ENCODE measurements at places on chromosomes 3 and 15. TPM values are rescaled to one million over a fixed set of nuclear protein-coding genes. Genes with fewer than 3 reads are reported as not detected.

- H3K27ac ChIP-seq, result peak overlapping the region; percentile 61
- no peak overlapping the region for H3K4me3 ChIP-seq
- no peaks in the 10 kb centered on the region for H3K27me3 ChIP-seq
- H3K4me1 ChIP-seq, result peaks cover 19% of the 10 kb centered on the region
These were observed 8.9 kb downstream of the PRKCD start for GRCh38 chr3:53169832-53170324.

DNA sequence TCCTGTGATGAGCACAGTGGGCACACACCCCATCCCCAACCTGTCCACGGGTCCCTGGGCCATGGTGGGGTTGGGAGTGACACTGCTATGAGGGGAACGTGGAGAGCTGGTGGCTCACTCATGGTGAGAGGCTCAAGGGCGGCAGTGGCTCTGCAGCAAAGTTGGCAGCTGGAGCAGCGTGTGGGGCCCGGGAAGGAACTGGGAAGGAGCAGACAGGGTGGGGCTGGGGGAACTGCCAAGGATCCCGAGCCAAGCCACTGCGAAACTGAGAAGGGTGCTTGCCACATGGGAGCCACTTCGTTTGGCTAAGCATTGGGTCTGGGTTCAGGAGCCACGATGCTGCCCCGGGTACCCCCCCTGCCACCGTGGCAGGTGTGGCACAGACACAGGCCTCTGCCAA, 80.1 kb downstream of the SNRK start:
- H3K36me3 ChIP-seq, result no peaks in the 10 kb centered on the region
- H3K4me3 ChIP-seq, result no peak overlapping the region
- no peak overlapping the region for H3K27ac ChIP-seq
- H3K4me1 ChIP-seq, result no peaks in the 10 kb centered on the region

GRCh38 chr15:29050870-29051269, 165.1 kb downstream of the APBA2 start:
- H3K27me3 ChIP-seq, result no peaks in the 10 kb centered on the region
- H3K4me3 ChIP-seq, result no peak overlapping the region
- no peaks in the 10 kb centered on the region for H3K4me1 ChIP-seq

GRCh38 chr15:68384451-68385239, 47.3 kb downstream of the ITGA11 start:
- H3K27ac ChIP-seq, result no peak overlapping the region
- H3K36me3 ChIP-seq, result no peaks in the 10 kb centered on the region
- no peaks in the 10 kb centered on the region for H3K27me3 ChIP-seq
- H3K4me1 ChIP-seq, result no peaks in the 10 kb centered on the region
- no peak for DNase-seq
- no peak overlapping the region for H3K4me3 ChIP-seq

DNA sequence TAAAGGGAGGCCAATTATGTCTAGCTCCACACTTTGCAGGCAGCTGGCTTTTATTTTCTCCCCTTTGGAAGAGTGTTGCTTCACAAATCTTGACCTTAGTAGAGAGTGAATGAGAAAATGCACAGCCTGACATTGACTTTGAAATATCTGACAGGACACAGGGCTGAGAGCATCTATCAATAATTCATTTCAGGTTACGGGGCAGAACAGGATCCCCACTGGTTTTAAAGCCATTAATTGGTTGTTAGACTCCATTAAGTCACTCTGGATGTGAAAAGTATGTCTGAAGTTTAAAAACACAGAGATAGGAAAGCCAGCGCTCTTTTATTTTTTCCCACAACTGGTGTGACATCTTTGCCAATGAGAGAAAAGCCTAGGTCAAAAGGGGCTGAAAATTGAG, 251.9 kb upstream of the TMC3 start:
- no peaks in the 10 kb centered on the region for H3K36me3 ChIP-seq
- H3K27me3 ChIP-seq, result no peaks in the 10 kb centered on the region

DNA sequence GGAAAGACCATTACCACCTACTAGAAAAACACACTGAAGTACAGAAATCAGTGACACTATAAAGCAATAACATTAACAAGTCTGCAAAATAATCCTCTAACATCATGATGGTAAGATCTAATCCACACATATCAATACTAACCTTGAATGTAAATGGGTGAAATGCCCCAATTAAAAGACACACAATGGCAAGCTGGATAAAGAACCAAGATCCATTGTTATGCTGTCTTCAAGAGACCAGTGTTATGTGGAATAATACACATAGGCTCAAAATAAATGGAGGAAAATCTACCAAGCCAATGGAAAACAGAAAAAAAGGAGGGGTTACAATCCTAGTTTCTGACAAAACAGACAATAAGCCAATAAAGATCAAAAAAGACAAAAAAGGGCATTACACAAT, 13.5 kb downstream of the OR5K3 start:
- no peak for DNase-seq
- no peak overlapping the region for H3K27ac ChIP-seq
- no peak overlapping the region for H3K4me3 ChIP-seq
- H3K27me3 ChIP-seq, result no peaks in the 10 kb centered on the region
- H3K4me1 ChIP-seq, result no peaks in the 10 kb centered on the region
- H3K36me3 ChIP-seq, result no peaks in the 10 kb centered on the region

DNA sequence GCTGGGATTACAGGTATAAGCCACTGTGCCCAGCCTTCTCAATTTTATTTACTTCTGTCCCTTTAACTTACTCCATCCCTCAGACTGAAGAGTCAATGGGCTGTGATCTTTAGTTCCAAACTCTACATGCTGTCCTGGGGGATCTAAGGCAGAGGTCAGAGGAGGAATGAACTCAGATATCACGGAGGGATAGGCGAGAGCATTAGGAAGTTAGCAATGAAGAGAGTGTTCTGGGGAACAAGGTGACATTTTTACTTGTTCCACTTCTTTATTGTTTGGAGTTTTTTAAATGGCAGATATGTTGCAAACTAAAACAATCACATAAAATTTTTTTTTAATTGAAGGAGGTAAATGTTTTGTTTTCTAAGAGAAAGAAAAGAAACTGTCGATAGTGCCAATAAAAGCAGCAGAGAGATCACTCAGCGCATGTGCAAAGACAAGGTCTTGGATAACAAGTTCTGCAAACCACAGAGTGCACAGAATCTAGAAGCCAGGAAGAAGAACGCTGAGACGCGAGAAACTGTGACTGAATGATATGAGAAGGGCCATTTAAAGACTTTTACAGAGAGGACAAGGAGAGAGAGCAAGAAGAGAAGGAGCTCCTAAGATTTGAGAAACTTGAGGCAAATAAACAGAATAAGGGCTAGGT, 10.8 kb upstream of the CA12 start:
- H3K36me3 ChIP-seq, result no peaks in the 10 kb centered on the region
- no peak overlapping the region for H3K27ac ChIP-seq
- no peak overlapping the region for H3K4me3 ChIP-seq
- no peaks in the 10 kb centered on the region for H3K4me1 ChIP-seq
- no peak for DNase-seq

GRCh38 chr3:193928354-193929209, 207.4 kb upstream of the HES1 start:
- no peaks in the 10 kb centered on the region for H3K27me3 ChIP-seq
- no peaks in the 10 kb centered on the region for H3K4me1 ChIP-seq
- no peaks in the 10 kb centered on the region for H3K36me3 ChIP-seq
- no peak overlapping the region for H3K27ac ChIP-seq
- no peak overlapping the region for H3K4me3 ChIP-seq
- DNase-seq, result no peak

- no peak overlapping the region for H3K27ac ChIP-seq
- H3K27me3 ChIP-seq, result no peaks in the 10 kb centered on the region
- DNase-seq, result no peak
- no peak overlapping the region for H3K4me3 ChIP-seq
- H3K36me3 ChIP-seq, result no peaks in the 10 kb centered on the region
These were observed 106.5 kb downstream of the LIPC start for GRCh38 chr15:58538225-58538727.

GRCh38 chr3:129793942-129794310, 99.6 kb downstream of the TMCC1 start:
- no peaks in the 10 kb centered on the region for H3K27me3 ChIP-seq
- no peak for DNase-seq
- H3K27ac ChIP-seq, result peak overlapping the region; percentile 75
- H3K36me3 ChIP-seq, result no peaks in the 10 kb centered on the region
- peak overlapping the region; percentile 16 for H3K4me3 ChIP-seq

GRCh38 chr3:128884992-128885391, 5.6 kb downstream of the ACAD9 start:
- H3K27ac ChIP-seq, result no peak overlapping the region
- H3K27me3 ChIP-seq, result no peaks in the 10 kb centered on the region
- DNase-seq, result no peak
- no peak overlapping the region for H3K4me3 ChIP-seq

DNA sequence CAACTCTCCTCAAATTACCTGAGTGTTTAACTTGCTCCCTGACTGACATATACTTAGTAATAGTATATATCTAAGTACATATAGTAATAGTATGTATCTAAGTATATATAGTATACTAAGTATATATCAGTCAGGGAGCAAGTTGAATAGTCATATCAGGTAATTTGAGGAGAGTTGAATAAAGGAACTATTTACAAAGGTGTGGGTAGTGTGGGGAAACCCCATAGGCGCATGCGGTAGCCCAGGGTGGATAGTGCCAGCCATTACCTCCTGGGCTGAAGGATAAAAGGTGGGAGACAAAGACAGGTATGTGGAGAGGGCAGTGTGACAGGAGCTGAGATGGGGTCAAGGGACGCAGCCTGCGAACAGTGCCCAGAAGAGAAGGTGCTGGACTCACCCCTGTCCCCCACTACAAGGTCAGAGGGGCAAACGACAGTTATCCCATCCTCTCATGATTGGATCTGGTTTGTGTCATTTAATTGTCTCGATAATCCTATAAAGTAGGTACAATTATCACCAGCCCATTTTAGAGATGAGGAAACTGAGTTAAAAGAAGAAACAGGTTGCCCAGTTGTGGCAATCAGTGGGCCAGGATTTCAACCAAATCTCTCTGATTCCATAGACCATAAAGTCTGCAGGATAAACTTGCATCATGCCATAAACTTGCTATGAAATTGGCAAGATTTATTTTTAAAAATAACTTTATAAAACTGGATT, 34.1 kb upstream of the TPM1 start:
- H3K4me3 ChIP-seq, result no peak overlapping the region
- H3K27ac ChIP-seq, result no peak overlapping the region
- no peaks in the 10 kb centered on the region for H3K4me1 ChIP-seq
- DNase-seq, result no peak
- H3K27me3 ChIP-seq, result no peaks in the 10 kb centered on the region

TLR9 gene
- not detected for total RNA-seq

GRIP2 gene
- 4.5 TPM for total RNA-seq

SYNPR gene
- not detected for total RNA-seq
